LNCaP clone FGC (cell line): ENCODE measurements at places on chromosomes 4 and X.
A peak's percentile ranks its signal among the peaks of the same experiment; 100 is the strongest.

DNA sequence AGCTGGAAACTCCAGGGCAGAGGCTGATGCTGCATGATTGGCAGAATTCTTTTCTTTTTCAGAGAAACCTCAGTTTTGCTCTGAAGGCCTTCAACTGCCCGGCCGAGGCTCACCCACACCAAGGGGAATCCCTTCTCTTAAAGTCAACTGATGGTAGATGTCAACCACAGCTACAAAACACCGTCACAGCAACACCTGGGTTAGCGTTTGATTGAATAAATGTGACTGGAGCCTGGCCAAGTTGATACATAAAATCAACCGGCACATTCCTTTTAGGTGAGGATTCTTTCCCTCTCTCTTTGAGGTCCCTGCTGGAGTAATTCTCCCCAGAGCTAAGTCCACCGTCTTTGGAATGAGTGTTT is 15.2 kb upstream of the KIAA0232 start:
- no peak for DNase-seq

GRCh38 chrX:137387646-137388045 is 178.3 kb upstream of the ZIC3 start:
- DNase-seq, result no peak

DNA sequence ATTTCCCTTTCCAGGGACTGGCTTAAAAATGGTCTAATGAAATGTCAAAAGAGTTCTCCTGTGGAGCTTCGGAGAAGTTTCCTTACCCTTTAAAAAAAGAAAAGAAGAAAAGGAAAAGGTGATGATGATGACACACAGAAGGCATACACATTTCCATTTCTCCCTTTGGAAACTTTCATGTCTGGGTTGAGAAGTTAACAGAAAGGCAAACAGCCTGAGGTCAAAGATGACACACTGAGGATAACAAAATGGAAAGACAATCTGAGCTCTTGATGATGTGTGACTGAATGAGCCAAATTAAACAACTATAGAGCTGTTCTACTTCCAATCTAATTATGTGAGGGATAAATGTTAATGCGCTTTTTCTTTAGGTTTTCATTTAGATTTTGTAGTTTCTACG is 32.2 kb downstream of the NFXL1 start:
- no peak for DNase-seq

DNA sequence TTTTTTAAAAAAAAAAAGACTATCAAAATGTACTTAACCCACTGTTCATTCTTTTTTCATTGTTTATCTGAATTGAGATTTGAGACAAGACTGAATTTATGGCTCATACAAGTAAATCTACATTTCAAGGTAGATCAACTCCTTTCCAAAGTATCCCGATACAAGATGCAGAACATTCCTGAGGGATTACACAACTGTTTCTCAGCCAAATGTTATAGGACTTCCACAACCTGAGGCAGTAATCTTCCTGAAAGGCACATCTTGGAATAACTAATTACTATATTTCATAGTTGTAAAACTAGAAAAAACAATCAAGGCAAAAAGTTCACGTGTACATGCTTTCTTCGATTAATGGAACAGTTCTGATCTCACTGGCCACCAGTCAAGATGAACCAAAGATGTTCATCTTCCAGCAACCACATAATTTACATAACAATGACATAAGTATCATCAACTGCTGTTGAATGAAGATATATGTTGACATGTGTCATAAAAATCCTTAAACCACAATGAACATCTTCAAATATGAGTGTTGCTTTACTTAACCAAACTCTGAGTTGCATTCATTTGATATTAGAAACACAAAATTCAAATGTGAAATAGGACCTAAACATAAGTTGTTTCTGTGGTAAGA is 225.2 kb upstream of the DKK2 start:
- DNase-seq, result no peak

DNA sequence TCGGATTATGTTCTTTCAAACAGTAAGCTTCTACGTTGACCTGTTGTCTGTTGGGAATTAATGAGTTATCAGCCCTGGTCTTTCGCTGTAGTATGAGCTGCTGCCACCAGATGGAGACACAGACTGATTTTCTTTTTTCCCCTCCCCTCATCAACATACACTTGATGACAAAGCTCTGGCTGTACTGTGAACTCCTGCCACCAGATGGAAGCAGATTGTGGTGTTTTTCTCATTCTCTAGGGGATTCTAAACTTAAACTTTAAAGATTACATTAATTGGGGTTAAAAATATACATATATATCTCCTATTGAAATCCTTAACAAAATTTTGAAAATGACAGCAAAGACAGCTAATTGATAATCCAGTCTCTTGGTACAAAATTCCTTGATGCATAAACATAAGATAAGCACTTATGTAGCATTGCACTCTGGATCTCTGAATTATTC is 44.8 kb downstream of the SMS start:
- DNase-seq, result peak; percentile 46

DNA sequence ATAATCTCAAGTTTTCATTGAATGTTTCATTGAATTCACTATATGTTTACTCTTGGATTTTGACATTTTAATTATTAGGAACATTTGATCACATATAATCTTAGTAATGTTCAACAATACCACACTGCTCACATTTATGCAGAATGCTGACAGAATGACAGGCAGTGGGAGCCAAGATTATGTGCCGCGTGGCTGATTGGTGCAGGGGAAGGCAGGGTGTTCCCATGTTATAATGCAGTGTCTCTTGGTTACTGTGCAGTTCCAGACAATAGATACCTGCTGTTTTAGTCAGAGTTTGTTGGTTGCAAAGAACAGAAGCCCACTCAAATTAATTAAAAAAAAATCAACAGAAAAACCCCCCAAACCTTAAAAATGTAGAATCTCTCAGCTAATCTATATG is 33.0 kb downstream of the FHIP1A start:
- no peak for DNase-seq

GRCh38 chr4:1156069-1156468 is 16.3 kb downstream of the SPON2 start:
- no peak for DNase-seq

- no peak for DNase-seq
Observed at GRCh38 chr4:123777373-123777772, 380.8 kb downstream of the SPRY1 start.

GRCh38 chr4:152516156-152516555 is 19.7 kb downstream of the FBXW7 start:
- no peak for DNase-seq

DNA sequence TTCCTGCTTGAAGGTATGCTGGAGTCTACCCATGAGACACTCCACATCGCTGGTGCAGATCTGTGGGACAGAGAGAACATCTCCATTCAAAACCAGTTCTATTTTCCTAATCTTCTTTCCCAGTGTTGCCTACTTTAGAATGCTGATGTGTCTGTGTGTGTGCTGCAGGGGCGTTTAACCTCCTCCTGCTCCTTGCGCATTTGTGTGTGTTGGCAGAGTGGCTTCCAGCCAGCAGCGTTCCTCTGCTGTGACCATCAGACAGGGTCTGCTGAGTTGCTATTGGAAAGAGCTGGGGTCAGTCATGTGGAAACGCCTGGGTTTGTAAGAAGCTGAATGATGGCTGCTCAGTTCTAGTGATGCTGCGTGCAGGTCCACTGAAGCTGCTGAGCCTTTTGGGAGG is 223.6 kb downstream of the RBMX2 start:
- no peak for DNase-seq

DNA sequence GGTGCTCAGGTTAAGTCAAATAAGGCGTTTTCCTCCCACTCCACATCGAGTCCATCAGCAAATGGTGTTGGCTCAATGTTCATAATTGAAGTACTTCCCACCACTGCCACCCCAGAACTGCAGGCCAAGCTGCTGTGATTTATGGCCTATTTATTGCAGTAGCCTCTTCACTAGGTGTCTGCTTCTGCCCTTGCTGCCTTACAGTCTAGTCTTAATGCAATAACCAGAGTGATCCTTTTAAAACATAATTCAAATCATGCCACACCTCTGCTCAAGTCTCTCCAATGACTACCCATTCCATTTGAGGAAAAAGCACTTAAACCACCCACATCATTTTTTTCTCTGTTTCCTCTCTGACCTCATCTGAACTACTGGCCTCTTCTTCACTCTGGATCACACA is 220.3 kb downstream of the KCNIP4 start:
- DNase-seq, result no peak

GRCh38 chr4:114600672-114601071 is 2.1 kb downstream of the UGT8 start:
- DNase-seq, result no peak

GRCh38 chrX:97616883-97617530 is 733.3 kb downstream of the RPA4 start:
- no peak for DNase-seq

DNA sequence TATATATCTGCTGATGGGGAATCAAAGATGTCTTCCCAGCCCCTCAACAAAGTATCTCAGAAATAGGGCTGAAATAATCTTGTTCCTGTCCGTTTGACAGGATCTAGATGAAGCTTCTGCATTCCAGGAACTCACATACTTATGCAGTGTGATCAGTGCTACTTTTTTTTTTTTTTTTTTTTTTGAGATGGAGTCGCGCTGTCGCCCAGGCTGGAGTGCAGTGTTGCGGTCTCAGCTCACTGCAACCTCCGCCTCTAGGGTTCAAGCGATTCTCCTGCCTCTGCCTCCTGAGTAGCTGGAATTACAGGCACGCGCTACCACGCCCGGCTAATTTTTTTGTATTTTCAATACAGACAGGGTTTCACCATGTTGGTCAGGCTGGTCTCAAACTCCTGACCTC is 36.4 kb downstream of the DHX15 start:
- no peak for DNase-seq

GRCh38 chr4:41424522-41424921 is 113.4 kb upstream of the LIMCH1 start:
- no peak for DNase-seq

DNA sequence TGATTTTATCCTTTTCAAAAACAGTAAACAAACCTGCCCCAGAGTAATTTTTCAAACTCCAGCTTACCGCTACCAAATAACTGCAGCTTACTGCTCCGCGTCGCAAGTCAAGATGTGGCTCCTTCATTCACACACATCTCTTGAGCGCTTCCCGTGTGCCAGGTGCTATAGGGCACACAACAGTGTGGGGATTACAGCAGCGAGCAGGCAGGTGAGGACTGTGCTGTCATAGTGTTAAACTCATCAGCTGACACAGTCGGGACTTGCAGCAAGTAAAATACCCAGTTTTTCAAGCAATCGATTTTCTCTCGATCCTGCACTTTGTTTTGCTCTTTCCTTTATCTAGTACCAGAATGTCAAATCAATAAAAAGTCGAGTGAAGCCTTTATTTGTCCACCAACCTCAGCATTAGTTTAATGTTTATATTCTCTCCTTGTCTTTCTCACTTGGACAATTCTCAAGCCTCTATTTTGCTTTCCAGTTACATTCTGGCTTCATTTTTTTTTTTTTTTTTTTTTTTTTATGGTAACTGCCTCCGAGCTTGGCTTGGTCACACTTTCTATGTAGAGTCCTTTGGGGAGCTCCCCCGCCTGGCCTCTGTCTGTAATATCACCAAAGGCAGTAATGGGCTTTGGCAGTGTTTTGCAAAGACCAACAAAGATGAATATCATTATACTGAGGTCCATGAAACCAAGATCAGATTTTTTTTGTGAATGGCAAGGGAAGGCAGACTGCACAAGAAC is 8.3 kb upstream of the ASB5 start:
- peak; percentile 73 for DNase-seq

- DNase-seq, result no peak
Observed at GRCh38 chr4:91497892-91498291, 805.9 kb upstream of the GRID2 start.

DNA sequence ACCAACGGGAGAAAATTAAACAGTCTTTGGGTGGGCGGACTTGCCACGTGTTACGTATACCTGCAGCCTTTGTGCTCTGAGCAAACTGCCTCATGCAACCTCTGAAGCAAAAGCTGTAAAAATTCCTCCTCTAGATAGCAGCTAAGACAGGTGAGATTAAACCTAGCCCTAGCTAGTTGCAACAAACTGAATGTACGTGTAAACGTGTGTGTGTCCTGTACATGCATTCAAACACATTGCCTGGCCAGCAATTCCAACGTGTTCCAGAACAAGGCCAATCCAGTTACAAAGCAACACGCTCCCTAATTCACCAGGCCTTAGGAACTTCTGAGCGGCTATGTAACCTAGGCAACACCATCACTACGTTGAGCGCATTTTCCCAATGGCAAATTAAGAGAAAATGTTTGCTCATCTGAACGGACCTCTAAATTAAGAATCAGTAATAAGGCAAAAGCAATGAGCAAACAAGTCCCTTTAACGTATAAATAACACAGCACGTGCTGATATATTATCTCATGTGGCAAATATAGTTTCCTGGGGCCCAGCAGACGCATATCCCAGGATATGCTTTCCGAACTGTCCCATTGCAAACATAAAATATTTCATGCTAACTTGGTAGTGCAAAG is 792 bp downstream of the PPID start:
- peak; percentile 26 for DNase-seq

DNA sequence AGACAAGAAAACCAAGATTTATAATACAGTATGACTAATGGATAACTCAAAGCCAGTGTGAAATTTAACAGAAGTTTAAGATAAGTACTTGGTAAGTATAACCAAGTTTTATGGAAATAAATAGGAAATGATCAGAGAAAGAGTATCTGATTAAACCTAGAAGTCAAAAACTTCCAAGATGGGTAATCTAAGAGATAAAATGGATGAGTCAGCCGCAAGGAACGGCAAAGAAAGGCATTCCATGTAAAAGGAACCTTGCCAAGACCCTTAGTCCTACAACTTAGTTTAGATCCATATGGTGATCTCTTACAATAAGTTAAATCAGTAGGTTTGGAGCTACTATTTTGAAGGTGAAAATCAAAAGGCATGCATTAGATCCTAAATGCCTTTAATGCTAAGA is 34.8 kb downstream of the LIN54 start:
- DNase-seq, result no peak

DNA sequence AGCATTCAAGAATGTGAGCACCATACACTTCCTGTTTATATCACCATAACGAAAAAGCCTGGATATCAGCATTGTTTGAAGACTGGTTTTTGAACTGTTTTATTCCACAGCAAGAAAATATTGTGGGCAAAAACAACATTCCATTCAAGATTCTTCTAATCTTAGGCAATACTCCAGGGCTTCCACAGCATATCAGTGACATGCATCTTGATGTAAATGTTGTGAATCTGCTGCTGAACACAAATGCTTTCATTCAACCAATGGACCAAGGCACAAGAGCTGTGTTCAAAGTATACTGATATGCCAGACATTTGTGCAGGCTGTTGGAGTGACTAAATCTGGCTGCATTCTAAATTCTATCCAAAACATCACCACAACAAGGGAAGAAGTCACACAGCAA is 260.1 kb upstream of the ETNPPL start:
- DNase-seq, result no peak

GRCh38 chr4:157702831-157703230 is 470.0 kb downstream of the GASK1B start:
- no peak for DNase-seq

GRCh38 chrX:3442691-3443090 is 96.2 kb upstream of the MXRA5 start:
- DNase-seq, result no peak

DNA sequence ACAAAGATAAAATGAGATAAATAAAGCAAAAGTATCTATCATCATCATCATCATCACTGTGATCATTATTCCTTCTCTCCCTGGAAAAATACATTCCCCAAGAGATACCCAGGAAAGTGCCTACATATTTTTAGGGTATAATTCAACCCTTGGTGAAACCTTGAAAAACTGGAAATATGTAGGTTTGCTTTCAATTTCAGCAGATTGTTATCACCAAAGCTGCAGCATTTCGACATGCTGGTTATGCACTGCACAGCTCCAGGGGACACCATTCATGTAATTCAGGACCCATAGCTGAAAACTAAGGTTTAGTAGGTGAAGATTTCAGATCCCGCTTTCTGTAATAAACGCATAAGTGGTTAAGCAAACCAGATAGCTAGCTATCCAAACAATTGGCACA is 28.4 kb upstream of the FBXW7 start:
- no peak for DNase-seq

GRCh38 chr4:78880874-78881492 is 58.3 kb downstream of the PAQR3 start:
- no peak for DNase-seq
